ENCODE measurements at places on chromosomes 1 and 21.

GRCh38 chr1:172566196-172566997, 33.4 kb downstream of the SUCO start:
- DNase-seq: no peak

DNA sequence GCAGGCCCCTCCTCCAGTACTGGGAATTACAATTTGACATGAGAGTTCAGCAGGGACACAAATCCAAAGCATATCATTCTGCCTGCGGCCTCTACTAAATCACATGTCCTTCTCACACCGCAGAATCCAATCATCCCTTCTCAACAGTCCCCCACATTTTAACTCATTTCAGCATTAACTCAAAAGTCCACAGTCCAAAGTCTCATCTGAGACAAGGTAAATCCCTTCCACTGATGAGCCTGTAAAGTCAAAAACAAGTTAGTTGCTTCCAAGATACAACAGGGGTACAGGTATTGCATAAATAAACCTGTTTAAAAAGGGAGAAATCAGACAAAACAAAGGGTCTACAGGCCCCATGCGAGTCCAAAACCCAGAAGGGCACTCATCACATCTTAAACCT, 64.0 kb downstream of the EBNA1BP2 start:
- no peak for DNase-seq

- no peak for DNase-seq
These were observed 145.9 kb downstream of the PGBD5 start for GRCh38 chr1:230280054-230280795.

DNA sequence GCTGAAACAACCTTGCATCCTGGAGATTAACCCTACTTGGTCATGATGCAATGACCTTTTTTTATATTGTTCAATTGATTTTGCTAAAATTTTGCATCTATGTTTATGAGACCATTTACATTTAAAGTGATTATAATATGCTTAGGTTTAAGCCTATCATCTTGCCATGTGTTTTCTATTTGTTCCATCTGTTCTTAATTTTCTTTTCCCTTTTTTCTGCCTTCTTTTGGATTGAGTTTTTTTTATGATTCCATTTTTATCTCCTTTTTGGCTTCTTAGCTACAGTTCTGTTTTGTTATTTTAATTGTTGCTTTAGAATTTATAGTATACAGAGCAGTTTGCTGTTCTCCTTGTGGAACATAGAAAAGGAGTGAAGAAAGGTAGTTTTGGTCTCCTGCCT, 385.1 kb upstream of the USP24 start:
- no peak for DNase-seq

DNA sequence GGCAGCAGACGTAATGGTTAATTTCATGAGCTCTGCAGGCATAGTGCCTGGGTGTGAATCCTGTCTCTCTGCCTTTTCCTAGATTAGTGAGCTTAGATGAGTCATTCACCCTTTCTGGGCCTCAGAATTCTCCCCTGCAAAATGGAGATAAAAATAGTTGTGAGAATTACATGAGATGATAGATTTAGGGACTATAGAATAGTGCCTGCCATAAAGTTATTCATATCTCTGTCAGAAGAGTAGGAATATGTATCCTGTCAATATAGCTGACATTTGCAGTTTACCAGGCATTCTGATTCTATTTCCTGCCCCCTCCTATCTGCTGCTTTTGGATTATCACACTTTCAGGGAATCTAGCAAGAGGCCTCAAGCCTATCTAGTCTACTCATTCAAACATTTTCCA, 112.0 kb downstream of the PDE4B start:
- DNase-seq: no peak

DNA sequence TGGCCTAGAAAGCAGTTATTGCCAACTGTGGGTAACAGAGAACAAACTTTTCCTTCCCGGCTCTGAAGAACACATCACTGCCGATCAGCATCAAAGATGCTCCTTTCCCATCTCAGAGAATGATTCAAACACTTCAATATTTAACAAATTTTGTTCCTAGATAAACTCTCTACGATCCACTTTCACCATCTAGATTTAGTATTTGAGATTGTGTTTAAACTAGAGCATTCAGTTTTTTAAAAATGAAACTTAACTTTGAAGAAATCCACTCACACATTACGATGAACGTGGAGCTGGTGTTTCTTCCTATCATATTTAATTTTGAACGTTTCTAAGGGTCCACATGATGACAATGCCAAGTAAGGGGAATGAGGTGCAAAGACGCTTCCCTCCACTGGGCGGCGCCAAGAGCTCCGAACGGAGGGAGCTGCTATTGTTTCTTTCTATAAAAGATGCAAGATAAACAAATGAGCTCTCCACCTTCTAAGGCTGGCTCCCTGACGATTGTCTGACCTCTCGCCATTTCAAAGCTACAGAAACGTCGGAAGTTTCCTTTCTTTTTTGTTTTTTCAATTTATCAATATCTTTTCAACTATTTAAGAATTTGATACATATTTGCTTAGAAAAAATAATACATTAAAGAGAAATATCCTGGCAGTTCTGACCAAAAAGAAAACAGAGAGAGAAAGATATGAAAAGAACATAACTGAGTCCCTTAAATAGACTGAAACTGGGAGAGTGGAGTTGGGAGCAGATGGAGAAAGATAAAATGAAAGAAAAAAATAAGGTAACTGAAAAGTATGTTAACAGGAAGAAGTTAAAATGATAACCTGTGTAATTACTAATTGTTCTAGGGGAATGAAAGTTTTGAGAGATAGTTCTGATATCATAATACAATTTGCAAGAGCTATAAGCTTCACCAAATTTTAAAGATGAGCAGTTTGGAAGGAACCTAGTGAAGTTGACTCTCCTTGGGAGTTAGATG, 4.4 kb upstream of the BARHL2 start:
- DNase-seq: peak; percentile 64

DNA sequence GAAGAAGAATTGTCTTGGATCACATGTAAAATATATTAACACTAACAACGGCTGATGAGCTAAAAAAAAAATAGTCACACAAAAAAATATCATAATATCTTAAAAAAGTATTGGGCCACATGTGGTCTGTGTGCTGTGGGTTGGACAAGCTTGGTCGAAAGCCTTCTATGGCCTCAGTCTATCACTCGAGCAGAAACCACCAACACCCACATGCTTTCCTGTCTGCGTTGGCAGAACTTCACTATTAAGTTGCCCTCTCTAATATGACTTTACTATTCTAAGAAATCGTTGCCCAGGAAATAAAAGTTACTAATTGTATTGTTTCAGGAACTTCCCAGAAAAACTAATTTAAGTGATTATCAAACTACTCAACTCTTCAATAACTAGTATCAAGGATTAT, 28.2 kb upstream of the ETS2 start:
- peak; percentile 21 for DNase-seq

DNA sequence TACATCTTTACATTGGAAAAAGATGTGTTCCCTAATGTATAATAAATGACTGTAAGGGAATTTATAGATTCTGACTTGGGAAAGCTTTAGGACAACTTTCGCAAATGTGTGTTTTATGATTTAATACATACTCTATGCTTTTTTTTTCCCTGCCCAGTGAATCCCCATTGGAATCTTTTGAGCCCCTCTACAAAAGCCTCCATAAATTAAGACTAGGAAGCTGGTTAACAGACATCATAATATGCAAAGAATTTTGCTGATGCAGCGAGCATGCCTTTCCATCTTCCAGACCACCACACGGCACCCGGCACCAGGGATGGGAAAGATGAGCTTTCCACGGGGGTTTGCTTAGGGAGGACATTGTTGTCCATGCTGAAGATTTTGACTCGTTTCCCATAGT, 156.1 kb upstream of the IVNS1ABP start:
- DNase-seq: no peak

GRCh38 chr1:32249831-32250525, 1.1 kb upstream of the LCK start:
- DNase-seq: peak; percentile 91

- DNase-seq: no peak
These were observed 36.7 kb downstream of the CSMD2 start for GRCh38 chr1:34128186-34128889.

- DNase-seq: no peak
These were observed 111.3 kb downstream of the ADSS2 start for GRCh38 chr1:244340396-244340795.

DNA sequence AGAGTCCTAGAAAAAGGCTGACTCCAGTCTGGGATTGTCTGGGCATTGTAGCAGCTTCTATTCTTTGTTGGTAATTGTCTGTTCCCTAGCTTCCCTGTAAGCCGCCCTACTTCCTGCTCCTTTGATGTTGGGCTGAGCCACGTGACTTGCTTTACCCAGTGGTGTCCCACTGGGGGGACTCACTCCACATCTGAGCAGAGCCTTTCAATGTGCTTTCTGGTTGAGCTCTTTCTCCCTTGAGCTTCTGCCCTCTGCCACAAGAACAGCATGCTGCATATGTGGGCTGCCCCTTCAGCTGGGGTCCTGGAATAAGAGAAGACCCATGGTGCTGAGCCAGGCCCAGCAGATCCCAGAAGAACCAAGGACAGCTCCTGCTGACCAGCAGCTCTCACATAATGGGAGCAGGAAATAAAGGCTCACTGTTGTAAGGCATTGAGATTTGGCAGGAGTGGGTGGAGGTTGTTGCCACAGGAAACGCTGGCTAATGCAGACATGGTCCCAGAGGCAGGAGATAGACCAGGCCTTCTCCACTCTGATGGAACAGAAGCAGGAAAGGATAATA, 276.3 kb upstream of the GJB5 start:
- DNase-seq: no peak

DNA sequence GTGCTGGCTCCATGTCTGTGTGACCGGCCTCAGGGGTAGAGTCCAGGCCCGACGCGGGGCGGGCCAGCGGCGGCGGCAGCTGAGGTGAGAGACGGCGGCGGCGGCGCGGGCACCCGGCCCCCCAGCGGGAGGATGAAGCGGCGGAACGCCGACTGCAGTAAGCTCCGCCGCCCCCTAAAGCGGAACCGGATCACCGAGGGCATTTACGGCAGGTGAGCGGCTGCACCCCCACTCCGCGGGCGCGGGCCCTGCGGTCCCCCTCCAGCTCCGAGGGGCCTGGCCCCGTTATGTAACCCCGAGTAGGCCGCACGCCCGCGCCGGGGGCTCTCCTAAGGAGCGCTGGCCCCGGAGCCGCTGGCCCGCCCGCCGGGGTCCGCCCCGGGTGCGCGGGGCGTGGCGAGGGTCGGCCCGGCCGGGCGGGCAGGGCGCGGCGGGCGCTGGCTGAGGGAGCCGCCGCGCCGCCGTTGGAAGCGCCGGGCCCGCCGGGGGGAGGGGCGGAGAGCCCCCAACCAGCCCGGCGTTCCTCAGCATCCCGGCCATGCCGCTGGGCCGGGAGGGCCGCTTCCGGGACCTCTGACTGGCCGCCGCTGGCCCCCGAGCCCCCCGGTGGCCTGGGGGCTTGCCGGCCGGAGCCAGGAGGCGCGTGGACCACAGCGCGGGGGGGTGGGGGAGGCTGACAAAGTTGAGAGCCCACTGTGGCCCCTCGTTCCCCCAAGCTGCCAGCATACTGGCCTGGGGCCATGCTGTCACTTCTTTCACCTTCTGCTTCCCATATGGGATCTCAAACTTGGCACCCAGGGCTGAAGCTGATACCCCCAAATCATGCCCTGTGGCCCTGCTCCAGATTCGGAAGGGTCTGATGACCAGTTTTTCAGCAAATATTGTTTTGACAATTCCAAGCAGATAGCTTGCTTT, 527 bp downstream of the MACO1 start:
- DNase-seq: no peak

DNA sequence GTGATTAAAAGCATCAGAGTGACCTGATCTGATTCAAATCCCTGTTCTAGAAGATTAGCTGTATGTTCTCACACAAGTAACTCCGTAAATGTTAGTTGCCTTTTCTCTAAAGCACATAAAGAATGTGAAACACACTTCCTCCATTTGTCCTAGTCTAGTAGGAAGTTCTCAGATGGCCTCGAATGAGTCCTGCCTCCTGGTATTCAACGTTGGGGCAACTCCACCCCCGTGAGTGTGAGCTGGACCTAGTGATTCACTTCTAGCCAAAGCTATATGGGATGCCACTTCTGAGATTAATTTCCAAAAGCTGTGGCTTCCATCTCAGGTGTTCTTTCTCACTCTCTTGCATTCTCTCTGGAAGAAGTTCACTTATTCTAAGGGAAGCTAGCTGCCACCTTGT, 267.6 kb downstream of the GPATCH2 start:
- no peak for DNase-seq

GRCh38 chr1:90074566-90074965, 79.7 kb downstream of the ZNF326 start:
- DNase-seq: no peak

DNA sequence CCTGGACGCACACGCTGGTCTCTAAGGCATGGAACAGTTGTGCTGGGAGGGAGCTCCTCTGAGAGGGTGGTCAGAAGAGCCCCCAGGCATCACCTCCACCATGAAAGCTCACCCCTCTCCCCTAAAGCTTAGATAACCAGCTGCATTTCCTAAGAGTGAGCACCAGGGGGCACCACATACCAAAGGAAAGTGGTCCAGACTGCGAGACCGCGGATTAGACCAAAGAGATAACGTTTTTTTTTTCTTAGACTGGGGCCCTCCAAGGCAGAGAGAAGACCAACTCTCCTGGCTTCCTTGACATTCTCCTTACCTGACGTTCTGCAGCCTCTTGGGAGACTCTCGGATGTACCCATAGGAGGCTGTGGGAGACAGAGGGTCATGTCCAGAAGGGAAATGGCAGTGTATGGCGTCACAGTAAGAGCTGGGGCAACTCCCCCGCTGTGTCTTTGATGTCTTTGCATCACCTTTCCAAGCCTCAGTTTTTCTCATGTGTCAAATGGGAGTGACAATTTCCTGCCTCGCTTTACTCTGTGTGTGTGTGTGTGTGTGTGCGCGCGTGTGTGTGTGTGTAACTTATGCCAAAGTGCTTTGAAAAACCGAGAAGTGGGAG, 12.3 kb upstream of the IFNLR1 start:
- DNase-seq: peak; percentile 84

DNA sequence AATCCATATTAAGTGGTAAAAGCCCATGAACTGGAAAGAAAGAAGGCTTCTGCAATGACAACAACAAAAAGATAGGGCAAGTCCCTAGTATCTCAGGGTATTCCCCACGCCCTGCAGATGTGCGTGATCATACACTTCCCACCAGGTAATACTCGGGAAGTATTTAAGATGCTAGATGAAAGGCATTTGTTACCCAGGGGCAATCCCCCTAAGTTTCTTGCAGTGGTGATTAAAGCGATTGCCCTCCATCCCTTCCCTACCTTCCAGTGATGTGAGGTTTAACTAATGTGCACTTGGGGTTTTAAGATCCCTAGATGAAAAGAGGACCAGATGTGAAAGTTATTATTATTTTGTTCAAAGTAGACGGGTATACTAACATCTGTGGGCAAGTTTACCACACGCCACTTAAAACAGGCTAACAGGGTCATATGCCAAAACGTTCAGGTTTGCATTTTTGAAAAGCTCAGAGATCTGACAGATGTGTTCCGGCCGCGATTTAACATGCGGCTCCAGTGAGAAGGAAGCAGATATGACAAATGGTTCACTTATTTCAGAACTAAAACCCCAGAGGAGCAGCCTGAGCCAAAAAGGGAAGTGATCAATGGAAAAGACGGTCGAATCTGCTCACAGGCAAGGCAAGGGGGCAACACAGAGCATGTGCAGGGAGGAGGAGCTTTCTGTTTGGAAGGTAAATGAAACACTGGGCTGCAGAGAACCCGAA, 17.4 kb downstream of the TIAM1 start:
- DNase-seq: peak; percentile 35

Data from CD4-positive, alpha-beta T cell treated with Interleukin-17A for 1 hour (primary cell).